Suprapubic skin (tissue), 4 donors: ENCODE measurements at places on chromosomes 1 and 21.

DNA sequence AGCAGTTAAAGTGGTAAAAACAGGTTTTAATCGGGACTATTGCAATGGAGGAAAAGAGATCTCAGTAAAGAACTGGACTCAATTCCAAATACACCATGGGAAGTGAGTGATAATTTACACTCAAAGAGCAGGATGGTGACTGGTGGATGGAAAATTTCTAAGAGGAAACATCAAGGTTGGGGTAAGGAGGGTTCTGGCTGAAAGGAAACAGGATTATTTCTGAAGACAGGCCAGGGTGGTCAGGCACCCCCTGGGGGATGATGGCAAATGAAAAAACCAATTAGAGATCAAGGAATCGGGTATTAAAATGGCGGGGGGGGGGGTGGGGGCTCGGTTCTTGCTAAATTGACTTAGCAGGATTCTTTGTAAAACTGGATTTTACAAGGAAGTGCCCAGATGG, 12.3 kb upstream of the HSD11B1 start:
- no peak for DNase-seq

DNA sequence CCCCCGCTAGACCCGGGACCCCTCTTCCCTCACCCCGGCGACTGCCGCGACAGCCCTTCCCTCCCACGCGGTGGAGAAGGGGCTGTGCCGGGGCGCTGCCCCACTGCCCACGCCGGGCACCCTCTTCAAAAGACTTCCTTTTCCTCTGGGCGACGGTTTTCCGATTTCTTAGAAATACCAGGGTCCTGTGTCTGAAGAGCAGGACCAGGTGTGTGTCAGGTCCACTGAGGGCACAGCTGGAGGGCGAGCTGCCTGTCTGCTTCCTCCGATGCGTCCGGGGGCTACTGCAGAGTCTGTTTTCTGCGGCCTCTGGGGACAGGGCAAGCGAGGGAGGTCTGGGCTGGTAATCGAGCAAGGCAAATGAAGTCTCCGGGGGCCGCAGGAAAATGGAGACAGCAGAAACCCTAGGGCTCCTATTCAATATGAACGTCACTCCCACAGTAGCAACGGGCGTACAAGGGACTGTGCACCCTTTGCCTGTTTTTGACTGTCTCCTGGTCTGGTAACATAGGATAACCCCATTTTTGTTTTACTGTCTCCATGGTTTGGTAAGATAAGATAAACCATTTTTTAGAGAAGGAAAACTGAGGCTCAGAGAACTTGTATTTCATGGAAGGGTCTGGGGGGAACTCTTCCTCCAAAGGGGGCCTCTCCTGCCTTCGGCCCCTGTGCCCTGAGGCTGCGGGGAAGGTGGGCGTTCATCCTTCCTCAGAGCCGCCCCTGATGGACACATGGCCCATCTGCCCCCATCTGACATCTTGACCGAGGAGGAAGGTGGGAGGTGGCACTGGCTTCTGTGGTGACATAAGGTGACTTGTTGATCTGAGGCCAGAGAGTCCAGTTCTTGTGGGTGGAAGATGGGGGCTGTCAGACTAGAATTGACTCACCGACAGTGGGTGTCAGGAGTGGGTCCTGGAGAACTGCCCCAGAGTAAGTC, 970 bp downstream of the TNFRSF1B start:
- DNase-seq, result no peak

DNA sequence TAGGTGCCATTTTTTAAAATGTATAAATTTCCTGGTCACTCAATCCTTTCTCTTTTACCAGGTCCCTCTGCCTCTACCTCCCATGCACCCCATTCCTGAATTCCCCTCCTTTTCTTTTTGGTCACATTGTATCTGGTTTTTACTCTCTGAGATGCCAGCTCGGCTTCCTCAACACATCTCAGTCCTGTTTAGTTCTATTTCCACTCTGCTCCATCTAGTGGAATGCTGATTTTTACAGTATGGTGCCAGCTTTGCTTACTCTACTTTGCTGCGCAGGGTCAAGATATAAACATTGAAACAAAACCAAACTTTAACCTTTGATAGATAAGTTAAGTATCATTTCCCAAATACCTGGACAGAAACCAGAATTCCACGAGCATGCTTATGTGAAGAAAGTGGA, 96.0 kb downstream of the ESRRG start:
- DNase-seq, result no peak

DNA sequence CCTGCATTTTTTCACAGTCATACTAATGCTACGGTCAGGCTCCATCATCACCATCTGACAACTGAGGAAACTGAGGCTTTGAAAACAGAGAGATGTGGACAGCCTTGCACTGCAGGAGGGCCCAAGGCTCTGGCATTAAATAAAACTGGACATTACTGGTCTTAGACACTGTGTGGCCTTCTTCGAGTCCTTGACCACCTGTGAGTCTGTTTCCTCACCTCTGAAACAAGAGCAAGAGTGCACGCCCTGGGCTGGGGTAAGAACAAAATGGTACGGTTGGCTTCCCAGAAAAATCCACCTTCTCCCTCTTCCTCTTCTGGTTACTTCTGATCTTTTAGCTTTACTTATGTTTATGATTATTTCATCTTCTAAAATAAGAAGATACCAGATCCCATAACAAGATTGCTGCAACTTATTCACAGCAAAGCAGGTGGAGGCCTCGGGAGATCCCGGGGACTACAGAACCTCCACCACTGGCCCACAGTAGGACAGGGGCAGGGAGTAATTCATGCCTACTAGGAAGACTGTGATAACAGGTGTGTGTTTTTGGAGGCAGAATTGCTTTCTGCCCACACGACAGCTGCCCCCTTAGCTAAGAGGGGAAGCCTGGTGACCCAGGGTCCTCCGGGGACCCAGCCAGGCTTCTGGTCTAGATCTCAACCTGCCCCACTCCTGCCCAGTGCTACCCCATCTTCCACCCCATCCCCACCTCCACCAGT, 156.4 kb upstream of the EDN2 start:
- DNase-seq, result peak; percentile 57

DNA sequence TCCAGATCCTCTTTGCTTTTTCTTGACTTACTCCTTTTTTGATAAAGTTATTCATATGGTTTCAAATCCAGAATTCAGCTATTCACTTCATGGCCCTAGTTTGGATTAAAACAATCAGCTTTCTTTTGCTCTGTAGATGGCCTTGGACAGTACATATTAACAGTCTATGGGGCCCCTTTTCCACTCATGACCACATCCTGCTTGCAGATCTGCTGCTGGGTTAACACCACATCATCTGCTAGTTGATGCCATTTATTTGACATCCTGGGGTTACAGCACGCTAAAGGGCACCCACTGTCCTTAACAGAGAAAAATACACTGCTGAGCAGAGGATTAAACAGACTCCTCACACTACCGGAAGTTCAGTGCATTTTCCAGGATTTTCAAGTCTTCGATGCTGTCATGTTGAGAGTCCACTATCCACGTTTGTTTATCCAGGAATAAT, 941 bp upstream of the IFI16 start:
- DNase-seq, result no peak

GRCh38 chr1:157497987-157498735, 54.2 kb downstream of the FCRL5 start:
- no peak for DNase-seq

- DNase-seq, result no peak
Observed at GRCh38 chr1:225780630-225781029, 3.0 kb downstream of the SRP9 start.

GRCh38 chr1:944341-945325, 14.4 kb downstream of the NOC2L start:
- DNase-seq, result no peak

- DNase-seq, result no peak
Observed at GRCh38 chr1:36349241-36349671, 25.8 kb upstream of the EVA1B start.

- peak; percentile 68 for DNase-seq
Observed at GRCh38 chr1:63662056-63662836, 69.0 kb downstream of the PGM1 start.

- DNase-seq, result no peak
Observed at GRCh38 chr1:98896711-98897445, 107.8 kb downstream of the PLPPR5 start.

DNA sequence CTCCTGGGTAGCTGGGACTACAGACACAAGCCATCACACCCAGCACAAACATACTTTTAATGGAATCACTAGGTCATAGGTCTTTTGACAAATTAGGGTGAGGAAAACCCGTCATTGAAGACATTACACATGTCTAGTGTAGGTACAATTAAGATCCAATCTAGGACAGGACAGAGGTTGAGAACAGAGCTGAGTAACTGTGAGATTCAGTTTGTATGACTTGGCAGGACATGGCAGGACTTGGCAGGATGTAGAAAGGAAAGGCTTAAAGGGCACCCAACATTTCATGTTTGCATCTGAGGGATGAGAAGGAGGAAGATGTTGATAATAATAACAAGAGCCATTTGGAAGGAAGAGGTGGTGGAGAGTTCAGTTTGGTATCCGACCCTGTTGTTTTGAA, 483.8 kb downstream of the PCP4 start:
- DNase-seq, result no peak

DNA sequence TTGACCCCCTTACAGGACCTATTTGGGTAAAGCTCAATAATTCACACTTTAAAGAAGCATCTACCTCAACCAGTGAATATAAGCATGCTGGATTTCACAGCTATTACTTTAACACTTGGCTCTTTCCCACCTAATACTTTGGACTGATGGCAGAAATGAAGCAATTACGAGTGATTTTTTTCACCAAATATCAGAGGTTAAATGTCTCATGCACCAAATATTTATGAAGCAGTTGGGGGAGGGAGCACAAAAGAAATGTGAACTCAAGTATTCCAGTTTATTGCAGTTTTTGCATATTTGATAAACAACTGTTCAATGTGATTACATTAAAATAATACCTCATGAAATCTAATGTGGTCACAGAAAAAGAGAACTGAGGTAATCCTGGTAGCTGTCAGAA, 223.6 kb downstream of the LRRC7 start:
- no peak for DNase-seq

GRCh38 chr1:12542616-12543592, 75.1 kb downstream of the DHRS3 start:
- DNase-seq, result no peak

- DNase-seq, result no peak
Observed at GRCh38 chr1:218247339-218247738, 37.8 kb upstream of the RRP15 start.

DNA sequence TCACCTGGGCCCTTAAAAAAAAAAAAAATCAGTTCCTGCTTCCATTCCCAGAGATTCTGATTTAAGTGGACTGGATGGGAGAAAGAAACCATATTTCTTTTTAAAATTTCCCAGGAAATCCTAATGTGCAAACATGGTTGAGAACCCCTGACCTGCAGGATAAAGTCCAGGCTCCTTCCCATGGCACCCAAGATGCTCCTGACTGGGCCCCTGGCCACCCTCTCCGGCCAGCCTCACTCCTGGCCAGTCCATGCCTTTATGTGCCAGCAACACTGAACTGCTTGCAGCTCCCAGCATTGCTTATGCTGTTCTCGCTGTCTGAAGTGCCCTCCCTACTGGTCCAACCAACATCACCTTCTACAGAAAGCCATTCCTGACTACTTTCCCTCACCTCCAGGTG, 93.9 kb downstream of the TEX35 start:
- no peak for DNase-seq

DNA sequence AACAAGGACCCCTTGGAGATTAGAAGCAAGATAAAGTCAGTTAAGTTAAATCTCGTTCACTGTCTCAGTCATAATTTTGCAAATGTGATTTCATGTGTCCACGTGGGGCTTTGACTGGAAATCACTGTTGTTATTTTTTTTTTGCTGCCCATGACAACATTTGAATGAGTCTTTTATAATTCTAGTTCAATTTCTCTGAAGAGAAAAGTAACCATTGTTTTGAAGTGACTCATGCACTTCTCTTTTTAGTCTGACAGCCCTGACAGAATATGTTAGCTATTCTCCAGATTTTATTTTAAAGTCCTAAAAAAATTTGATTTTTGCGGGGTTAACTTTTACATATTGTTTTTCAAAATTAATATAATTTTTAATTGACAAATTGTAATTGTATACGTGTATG, 30.7 kb upstream of the NLRP3 start:
- DNase-seq, result no peak

DNA sequence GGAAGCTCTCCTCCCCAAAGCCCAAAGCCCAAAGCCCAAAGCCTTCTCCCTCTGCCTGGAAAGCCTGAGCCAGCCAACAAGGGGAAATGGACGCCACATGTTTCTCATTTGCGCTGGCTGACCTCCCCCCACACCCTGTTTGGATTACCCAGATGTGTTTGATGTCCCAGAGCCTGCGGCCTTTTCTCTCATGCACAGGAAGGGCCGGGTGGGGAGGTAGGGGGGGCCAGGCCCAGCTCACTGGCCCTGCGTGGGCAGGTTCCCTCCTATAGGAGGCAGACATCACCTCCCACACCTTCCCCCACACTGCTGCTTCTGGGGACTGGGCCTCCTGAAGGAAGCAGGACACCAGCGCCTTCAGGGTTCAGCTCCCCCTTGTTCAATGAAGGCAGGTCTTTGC, 116.3 kb downstream of the NAV1 start:
- no peak for DNase-seq

DNA sequence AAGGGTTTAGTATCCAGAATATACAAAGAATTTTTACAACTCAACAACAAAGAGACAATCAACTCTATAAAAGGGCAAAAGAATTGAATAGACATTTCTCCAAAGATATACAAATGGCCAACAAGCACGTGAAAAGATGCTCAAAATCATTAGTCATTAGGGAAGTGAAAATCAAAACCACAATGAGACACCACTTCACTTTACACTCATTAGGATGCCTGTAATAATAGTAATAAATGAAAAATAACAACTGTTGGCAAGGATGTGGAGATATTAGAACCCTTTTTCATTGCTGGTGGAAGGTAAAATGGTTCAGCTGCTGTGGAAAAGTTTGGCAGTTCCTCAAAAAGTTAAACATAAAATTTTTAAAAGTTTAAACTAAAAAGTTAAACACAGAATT, 7.0 kb upstream of the ABCD3 start:
- DNase-seq, result no peak

DNA sequence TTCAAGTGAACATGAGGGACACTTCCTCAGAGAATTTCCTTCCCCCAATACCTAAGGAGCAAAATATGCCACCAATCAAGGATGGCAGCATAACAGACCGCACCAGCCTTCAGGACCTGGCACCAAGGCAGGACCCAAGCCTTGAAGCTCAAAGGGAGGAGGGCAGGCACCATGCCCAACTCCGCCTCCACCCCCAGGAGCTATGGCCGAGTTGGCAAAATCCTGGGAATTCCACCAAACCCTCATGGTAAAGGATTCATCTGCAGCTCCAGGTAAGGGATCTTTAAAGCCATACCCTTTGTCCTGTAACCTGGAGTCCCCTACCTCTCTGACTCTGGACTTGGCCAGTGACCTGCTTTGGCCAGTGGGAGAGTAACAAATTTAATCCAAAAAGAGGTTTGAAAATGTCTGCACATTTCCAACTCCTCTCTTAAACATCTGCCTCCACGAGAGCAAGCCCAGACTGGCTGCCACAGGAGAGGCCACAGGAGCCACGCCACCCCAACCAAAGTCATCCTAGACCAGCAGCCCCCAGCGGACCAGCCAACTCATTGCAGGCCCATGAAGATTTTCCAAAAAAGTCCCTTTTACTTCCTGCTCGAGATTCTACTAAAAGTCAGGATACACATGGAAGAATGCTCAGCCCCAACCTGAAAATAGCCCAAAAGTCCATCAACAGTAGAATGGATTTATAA, 41.9 kb downstream of the NPHP4 start:
- peak; percentile 65 for DNase-seq
